Activated T-helper 1 cell treated with anti-CD3 and anti-CD28 coated beads, Interleukin-2, amount 50 U/mL, for 16 hours (primary cell): ENCODE measurements at places on chromosomes 12 and 14.

DNA sequence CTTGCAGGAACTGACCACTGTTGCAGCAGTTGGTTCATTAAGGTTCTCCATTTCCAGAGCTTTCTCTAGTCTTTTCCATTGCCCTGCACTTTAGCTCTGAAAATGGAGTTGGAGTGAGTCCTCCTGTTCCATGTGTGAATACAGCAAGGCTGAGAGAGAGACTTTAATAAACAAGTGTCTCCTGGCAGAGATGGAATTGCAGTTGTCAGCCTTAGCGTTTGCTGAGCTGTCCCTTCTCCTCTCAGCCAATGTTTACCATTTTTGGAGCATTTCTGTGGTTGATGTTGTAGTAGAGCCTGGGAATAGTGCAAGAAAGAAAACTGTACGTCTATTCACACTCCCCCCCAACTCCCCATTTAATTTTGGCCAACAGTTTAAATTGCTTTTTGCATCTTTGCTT, 7.5 kb upstream of the MANSC4 start:
- no peak for DNase-seq

DNA sequence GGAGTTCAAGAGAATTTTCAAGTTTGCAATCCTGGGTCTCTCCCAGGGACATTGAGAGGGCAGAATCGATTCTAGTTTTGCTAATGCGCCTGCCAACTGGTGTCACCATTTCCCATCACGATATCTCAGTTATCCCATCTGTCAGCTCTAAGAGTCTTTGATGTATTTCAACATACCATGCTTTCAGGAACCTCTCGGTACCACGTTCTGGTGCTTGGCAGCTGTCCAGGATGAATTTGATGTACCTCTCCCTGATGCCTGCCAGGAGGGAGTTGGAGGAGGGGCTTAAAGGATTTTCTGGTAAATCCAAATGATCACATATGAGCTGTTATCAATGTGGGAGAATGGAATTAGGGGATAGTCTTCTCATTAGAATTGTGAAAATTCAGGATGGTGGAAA, 332.5 kb downstream of the RGS6 start:
- DNase-seq = no peak

DNA sequence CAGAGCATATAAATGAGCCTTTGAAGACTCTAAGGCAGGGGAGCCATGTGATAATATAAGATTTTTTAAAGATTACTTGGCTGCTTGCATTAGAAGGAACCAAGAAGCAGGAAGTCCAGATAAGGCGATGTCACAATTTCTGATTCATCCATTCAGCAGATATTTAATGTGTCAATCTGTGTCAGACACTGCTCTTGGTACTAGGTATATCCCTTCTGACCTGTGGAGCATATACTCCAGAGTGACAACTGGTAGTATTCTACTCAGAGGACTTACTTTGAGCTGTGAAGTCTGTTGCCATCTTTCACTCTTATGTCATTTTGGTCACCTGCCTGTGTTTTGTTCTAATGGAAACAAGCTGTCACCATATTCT, 10.7 kb downstream of the EID3 start:
- no peak for DNase-seq

DNA sequence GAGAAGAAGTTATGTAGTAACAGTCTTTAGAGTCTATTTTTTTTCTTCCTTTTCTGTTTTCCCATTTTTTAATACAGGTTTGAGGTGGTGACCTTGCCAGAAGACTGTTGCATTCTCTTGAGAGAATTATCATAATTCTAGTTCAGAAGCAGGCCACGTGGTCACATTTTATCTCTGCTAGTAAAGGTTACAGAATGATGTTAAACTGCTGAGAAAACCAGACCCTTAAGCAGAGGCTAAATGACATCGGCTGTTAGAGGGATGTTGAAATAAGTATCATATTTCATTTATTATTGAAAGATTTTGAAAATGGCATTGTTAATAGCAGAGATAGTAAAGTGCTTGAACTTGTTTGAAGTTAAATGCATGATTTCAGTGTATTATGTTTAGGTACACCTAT, 49.2 kb downstream of the BRMS1L start:
- DNase-seq = no peak

DNA sequence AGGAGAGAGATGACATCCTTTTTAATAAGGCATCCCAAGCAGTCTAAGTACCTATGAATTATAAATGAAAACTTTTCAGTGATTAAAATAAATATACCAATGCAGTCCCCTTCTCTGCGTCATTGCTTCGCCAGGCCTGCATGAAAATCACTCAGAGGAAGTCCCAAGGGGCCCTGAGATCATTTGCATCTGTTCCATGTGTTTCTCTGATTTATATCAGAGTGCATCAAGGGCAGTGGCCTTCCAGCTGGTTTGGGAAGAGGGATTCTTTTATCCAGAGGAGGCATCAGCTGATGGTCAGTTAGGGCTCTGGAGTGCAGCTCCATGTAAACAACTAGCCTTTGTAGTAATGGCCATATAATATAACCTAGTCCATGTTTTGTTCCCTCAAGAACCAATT, 210.1 kb downstream of the RGS6 start:
- DNase-seq = no peak

- DNase-seq = no peak
Observed at GRCh38 chr14:29403091-29403490, 524.6 kb downstream of the PRKD1 start.

DNA sequence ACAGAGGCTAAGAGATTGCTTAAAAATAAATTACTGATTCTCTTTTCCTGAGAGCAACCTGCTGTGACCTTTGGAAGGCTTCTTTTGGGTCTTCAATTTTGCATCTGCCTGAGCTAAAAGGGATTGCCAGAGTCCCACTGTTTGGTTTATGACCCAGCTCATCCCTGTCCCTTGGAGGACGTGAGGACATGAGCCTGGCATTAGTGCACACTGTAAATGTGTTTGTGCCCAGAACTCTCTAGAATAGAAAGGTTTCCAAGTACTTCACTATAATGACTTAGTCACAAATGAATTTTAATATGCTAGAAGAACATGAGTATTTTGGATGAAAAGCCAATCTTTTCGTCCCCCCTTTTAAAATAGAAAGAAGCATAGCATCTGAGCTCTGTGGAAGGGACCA, 47.1 kb upstream of the CDKN3 start:
- no peak for DNase-seq

GRCh38 chr12:19491863-19492262, 52.6 kb downstream of the AEBP2 start:
- no peak for DNase-seq

- DNase-seq = no peak
Observed at GRCh38 chr14:32702562-32702961, 236.1 kb upstream of the NPAS3 start.

- DNase-seq = no peak
Observed at GRCh38 chr14:51327376-51327775, 87.3 kb downstream of the TMX1 start.

GRCh38 chr14:51481643-51482042, 170.1 kb upstream of the FRMD6 start:
- DNase-seq = no peak

- DNase-seq = no peak
Observed at GRCh38 chr14:102187568-102188001, 47.9 kb downstream of the WDR20 start.

DNA sequence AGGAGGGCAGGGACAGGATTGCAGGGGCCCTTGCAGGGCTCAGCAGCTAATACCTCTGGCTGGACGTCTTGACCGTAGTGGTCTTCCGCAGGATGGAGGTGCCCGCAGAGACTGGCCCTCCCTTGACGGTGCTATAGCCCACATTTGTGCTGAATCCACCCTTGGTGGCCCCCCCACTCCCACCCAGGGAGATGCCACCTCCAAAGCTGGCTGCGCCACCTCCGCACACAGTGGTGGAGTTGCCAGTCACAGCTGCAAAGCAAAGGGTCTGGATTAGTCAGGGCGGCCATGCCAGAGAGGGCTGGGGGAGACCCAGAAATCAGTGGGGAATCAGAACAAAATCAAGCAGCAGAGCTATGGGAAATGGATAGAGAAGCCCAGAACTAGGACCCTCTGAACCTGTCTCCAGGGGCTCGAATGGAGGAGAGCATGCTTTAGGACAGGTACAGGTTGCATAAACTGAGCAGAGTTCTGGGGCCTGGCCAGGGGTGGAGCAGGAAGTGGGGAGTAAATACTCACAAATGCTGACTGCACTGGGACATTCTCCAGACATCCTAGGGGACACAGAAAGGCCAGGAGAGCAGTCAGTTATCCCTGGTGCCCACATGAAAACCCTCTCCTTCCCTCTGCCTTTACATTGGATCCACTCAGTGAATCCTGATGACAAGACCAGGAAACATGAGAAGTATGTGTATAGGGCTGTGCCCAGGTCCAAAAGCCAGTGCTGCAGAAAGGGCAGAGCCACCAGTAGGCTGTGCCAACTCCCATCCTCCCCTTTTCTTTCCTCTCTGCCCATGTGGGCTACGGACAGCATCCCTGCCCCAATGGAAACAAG, 8.1 kb upstream of the KRT4 start:
- no peak for DNase-seq

GRCh38 chr12:69523433-69524330, 53.5 kb downstream of the FRS2 start:
- DNase-seq = no peak

GRCh38 chr14:103833711-103834110, 13.7 kb downstream of the PPP1R13B start:
- DNase-seq = no peak

DNA sequence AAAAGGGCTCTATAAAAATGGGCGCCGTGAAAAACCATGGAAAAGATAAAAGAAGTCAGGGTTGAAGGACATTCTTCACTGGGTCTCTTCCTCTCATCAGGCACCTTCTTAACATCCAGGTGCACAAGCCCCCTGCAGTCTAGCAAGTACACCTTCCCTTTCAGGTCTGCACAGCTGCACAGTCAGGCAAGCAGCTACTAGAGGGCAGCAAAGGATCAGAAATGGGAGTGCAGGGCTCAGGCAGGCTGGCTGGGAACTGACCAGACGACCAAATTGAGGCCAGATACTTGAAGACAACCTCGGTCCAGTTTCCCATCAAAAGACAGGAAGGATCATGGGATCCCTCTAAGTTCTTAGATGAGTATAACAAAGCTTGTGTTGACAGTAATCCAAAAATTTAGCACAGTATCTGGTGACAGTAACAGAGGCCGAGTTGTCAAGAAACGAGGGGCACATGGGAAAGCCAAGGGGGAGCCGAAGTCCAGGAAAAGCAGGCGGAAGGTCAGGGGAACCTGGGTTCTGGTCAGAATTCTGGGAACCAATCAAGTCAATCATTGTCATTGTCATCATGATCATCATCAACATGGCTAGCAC, 10.1 kb upstream of the GRIP1 start:
- DNase-seq = no peak

DNA sequence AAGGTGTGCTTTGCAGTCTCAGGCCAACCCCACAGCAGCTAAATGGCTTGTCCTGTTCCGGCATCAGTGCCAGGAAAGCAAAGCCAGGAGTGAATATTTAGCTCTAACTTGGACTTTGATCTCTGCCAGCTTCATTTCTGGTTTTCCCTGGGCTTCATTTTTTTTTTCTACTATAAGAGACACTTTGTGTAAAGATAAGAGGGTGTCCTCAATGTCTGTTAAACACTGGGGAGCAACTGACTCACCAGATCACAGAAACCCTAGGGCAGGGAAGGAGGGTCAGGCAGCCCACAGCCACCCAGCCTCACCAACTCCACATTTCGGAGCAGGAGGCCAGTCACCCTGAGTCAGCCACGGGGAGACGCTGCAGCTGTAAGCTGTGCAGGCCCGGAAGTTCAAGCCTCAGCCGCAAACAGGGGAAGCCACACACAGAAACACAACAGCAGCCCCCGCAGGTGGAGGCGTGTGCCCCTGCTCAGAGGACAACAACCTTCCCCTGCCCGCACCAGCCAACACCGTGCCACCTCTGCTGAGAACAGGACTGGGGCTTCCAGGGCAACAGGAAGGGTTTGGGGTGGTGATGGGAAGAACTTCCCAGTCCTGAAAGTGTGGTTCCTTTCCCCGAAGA, 6.3 kb downstream of the TNFRSF1A start:
- DNase-seq = peak; percentile 75

DNA sequence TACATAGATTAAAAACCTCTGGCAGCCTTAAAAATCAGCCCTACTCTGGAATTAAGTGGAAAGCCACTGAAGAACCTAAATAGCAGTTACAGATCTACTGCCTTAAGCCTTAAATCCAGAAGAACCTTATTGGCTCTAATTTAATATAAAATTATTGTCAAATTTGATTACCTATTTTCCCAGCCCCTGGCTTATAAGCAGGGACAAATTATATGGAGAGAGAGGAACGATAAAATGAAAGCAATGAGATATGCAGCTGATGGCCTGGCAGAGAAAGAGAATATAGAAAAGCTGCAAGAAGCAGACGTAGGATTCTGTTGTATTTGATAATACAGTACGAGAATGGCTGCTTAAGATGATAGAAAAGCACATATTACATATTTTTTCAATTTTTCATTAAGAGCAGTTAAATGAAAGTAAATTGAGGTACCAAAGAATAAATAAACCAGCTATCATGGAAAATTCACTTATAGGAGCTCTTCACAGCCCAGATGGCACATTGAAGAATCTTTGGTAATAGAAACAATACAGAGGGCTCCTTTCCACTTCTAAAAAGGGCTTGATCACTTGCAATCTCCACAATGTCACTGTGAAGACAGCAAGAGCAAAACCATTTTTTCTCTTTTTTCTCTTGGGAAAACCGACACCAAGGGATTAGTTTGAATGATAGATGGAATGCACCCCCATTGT, 129.4 kb downstream of the KICS2 start:
- DNase-seq = no peak

DNA sequence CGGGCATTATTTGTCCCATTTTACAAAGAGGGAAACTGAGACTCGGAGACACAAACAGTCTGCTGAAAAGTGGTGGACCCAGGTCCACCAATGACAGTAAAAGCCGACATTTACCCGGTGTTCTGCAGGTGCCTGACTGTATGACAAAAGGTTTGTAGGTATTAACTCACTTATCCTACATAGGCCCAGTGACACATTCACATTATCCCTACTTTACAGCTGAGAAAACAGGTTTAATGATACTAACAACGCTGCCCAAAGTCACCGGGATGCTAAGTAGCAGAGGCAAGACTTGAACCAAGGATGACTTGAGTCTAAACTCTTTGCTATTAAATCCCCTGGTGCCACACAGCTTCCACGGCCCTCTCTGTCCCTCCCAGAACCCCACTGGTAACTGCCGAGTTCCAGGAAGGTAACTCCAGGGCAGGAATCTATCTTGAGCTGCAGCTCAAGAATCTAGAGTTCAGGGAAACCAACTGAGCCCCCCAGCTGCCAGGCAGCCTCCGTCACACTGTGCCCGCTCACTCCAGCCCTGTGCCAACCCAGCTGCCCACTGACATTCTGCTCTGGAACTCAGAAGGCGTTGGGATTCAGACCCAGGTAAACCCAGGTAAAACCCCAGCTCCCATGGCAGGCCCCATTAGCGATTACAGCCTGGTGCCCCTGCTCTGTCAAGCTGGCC, 33.7 kb downstream of the SYNE3 start:
- no peak for DNase-seq

GRCh38 chr12:91406920-91407341, 224.3 kb upstream of the DCN start:
- no peak for DNase-seq

- no peak for DNase-seq
Observed at GRCh38 chr12:29983851-29984250, 200.1 kb upstream of the TMTC1 start.

GRCh38 chr12:118061011-118061872, at the start of gene WSB2:
WSB2 (minus strand) TSS chr12:118061179; CDS start chr12:118061048, 131 bp downstream.
- DNase-seq = peak; percentile 13

GRCh38 chr12:39984670-39985069, 121.2 kb downstream of the SLC2A13 start:
- DNase-seq = no peak
